Foreskin keratinocyte (primary cell): ENCODE measurements at places on chromosomes 4 and X.

DNA sequence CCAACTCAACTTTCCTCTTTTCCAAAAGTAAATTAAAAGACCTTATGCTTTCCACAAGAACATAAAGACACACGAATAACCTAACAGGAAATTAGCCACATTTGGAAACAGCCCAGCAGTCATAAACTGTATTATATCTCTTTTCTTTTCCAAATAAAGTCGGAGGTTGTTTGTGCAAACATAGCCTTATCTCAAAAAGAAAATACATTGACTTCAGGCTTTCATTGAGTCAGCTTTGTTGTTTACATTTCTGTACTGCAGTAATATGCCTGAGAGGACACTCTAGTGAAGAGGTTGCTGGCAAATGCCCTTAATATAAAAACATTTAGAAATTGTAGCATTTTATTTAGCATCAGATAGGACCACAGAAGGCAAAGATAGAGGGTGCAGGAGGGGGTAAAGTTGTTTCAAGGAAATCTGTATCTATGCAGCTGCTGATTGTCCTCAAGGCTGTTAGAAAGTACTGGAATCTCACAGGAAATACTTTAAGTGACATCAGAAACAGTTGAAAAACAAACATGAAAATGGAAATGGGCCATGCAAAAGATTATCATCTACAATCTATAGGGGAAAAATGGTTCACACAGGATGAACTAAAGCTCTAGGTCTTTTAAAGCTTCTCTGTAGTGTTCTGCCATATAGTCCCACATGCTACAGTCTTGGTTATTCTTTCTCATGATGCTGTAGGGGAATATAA, 14.5 kb downstream of the LNX1 start:
- DNase-seq = no peak

DNA sequence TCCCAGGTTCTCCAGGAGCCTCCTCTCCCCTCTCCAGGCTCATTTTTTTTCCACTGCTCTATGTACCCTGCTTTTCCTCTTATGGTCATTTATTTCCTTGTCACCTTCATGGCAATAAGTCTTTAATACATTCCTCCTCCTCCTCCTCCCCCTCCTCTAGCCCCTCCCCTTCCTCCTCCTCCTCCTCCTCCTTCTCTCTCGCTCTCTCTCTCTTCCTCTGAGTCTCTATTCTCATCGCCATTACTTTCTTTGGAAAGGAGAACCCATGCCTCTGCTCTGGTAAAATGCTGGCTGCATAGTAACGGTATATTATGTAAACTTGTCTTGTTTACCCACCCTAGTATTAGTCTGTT, 35.7 kb downstream of the ARHGAP24 start:
- DNase-seq = no peak

GRCh38 chr4:153152501-153153338, 51.5 kb upstream of the TRIM2 start:
- DNase-seq = no peak

GRCh38 chr4:7395645-7396044, 39.1 kb downstream of the PSAPL1 start:
- DNase-seq = no peak

- no peak for DNase-seq
These were observed 169.4 kb downstream of the IL1RAPL1 start for GRCh38 chrX:28756647-28757046.

- DNase-seq = peak; percentile 76
These were observed 50.2 kb downstream of the PRKG2 start for GRCh38 chr4:81164623-81165416.

GRCh38 chr4:15034071-15034764, 31.9 kb downstream of the CPEB2 start:
- peak; percentile 92 for DNase-seq

GRCh38 chr4:98068495-98068894, 74.8 kb downstream of the STPG2 start:
- no peak for DNase-seq
